ENCODE measurements at places on chromosomes 6 and 20.

- DNase-seq = no peak
Measured at GRCh38 chr6:7169296-7169721, 61.5 kb downstream of the RREB1 start.

DNA sequence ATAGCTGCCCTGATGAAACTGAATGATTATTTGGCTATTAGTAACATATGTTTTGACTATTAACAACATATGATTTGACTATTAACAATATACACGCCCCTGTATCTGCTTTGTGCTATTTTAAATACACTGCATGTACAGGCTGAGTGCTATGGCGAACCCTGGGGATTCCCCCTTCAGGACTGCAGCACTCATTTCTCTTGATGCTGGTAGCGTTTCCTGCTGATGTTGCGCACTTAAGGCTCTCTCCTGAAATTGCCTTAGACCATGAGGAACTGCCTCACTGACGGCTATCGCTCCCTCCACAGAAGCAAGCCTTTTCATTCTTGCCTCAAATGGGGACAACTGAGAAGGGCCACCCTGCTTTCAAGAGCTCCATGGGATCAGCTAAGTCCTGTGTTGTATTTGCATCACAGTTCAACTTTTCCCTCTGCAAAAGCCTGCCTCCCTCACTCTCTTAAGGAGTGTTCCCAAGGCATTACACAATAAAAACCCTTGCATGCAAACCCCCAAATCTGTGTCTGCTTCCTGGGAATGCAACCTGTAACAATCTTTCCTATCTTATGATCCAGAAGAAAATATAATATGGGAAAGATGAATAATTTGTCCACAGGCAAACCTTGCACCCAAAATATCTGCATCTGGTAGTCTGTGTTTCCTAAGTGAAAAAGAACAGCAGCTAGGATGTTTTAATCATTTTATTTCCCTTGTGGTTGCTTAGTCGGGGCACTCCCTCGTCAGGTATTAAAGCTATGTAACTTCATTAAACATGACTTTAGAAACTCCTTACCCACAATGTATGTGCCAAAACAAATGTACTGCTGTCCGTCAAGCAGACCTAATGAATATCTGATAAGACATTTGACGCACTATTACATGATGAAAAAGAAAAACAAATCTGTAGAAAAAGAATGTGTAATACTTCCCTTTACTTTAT, 456.4 kb downstream of the COL12A1 start:
- no peak for DNase-seq

GRCh38 chr20:25116739-25117458, 35.0 kb upstream of the VSX1 start:
- DNase-seq = no peak

- peak; percentile 67 for DNase-seq
Measured at GRCh38 chr20:58891086-58891717, 38.7 kb downstream of the GNAS start.

DNA sequence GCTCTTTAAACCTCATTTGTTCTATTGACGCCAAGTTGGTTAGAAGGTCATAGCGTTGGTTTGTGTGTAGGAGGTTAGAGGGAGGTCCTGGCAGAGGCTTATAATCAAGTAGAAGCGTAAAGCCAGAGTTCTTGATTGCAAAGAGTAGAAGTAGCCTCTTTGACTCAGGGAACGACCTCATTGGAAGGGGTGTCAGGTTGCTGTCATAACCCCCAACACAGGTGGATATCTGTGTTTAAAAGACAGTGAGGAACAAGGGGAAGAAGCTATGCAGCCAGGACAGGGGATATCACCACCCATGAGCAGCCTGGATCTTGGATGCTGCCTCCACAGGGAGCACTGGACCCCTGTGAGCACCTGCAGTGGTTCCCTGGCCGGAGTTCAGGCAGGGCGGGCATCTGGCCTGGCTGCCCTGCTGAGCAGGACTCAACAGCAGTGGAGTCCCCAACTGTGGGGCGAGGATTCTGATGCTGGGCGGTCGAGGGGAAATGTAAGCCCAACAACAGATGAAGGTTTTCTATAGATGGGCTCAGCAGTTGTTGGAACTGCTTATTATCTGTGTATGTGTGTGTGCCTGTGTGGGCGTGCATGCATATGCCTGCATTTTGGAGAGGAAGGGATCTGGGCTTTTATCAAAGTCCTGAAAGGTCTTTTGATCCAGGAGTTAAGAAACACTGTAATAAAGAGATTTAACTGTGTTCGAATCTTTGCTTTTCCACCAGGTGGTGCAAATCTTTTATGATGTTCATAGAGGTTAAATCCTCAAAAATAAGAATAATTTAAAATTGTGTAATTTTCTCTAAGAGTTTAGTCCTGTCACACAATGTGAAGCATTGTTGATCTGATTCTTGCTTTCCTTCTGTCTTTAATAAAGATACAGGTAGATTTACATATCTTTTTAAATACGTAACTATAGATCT, 27.7 kb downstream of the HIVEP1 start:
- DNase-seq = no peak

DNA sequence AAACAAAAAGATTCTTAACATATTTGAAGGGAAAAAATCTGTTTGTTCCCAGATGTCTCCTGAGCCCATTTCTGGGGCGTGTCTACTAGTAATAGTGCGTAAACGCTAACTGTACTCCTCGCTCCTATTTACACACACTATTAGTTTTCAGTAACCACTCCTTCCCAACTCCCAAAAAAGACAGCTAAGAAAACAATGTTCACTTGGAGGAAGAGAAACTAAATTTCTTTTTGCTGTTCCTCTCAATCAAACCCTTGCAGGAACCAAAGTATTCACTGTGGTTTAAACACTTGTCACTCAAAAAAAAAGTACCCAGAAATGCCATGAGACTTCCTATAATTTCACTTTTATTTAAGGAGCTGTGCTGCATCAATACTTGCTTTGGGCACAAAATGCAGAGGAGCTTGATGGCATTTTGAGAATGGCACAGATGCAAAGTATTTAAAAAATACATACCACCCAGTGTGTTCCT, 118.2 kb downstream of the BACH2 start:
- DNase-seq = no peak

- DNase-seq = no peak
Measured at GRCh38 chr6:38676236-38676973, 26.5 kb downstream of the GLO1 start.

DNA sequence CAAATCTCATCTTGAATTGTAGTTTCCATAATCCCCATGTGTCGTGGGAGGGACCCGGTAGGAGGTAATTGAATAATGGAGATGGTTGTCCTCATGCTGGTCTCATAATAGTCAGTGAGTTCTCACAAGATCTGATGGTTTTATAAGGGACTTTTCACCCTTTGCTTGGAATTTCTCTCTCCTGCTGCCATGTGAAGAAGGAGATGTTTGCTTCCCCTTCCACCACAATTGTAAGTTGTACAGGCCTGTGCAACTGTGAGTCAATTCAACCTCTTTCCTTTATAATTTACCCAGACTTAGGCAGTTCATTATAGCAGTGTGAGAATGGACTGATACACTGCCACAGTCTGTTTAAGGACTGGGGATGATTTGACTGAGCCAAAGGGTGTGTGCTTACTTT, 44.7 kb downstream of the NKAIN2 start:
- no peak for DNase-seq

GRCh38 chr6:43276577-43277305, 21.3 kb upstream of the SLC22A7 start:
- no peak for DNase-seq

DNA sequence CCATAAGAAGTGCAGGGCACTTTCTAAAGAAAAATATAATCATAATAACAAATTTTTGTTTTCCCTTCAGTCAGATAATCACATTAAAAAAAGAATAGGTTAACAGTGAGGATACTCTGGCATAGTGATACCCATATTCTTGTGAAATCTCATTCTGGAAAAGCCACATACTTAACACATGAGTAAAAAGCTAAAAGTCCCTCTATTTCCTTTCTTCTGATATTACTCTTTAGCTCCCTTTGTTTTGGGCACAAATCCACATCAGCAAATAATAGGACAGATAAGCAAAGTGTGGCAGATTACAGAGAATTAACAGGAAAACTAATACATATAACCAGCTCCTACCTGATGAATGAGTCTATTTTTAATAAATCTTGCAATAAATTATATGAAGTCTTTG, 15.8 kb downstream of the SHPRH start:
- DNase-seq = no peak

DNA sequence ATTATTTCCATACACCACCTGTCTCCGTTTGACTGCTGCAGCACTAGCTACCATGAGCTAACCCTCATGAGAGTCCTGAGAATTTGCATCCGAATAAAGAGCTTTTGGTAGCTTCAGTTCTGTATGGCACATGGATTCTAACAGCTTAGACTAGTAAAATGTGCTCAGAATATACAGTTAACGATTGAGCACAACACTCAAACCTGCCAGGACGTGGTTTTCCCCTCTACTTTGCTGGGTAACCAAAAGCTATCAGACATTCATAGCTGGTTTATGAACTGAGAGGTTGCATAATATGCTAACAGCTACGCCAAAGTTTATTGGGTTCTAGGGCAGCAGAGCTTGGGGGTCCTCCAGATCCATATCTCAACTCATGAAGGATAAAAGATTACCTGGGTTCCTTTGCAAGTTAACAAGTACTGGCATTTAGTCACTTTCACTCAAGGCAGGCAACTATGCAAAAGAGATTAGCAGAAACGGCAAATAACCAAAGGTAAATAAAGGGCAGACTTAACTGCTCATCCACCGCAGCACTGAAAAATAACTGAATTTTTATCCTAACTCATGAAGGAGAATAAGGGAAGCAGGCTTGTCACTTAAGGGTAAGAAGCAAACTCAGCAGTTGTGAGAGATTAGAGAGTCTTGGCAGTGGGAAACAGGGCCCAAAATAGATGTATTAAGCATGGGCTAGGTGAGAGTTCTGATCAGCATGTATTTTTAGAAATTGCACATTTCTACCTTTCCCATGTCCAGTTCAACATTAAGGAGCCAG, 29.4 kb downstream of the NUDT3 start:
- no peak for DNase-seq

GRCh38 chr6:169639653-169640278, 62.1 kb downstream of the WDR27 start:
- DNase-seq = no peak

- DNase-seq = no peak
Measured at GRCh38 chr6:161353208-161353613, 79.3 kb upstream of the AGPAT4 start.

DNA sequence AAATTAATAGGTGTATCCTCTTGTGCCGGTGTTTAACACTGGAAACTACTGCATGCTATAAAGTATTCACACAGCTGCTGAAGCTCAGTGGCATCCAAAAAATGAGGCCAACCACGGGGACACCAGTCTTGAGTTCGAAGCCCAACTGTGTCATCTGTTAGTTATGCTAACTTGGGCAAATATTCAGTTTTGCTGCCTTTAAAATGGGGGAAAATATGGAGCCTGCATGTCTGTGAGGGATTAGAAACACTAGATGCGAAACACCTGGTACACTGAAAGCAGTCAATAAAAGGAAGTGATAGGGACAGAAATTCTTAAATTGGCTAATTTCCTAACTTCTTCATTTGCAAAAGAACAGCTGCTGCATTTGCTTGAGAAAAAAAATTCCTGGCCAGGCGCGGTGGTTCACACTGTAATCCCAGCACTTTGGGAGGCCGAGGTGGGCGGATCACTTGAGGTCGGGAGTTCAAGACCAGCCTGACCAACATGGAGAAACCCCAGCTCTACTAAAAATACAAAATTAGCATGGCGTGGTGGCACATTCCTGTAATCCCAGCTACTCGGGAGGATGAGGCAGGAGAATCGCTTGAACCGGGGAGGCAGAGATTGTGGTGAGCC, 36.6 kb upstream of the MLIP start:
- no peak for DNase-seq

DNA sequence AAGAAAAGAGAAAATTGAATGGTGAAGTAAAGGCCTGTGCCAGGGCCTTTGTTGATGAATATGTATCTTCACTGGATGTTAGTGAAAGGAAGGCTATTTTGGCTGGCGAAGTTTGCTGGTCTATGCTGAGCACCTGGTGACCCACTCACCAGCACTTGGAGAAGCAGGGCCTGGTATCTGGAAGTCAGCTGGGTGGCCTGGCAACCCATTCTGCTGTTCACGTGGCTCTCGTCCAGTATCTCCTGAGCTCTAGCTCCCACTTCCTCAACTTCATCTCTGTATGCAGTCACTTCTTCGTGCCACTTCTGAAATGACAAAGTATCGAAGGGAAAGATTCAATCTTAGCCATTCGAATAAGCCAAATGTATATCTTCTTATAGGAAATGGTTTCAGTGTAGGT, 283.7 kb downstream of the SYNE1 start:
- DNase-seq = no peak

- peak; percentile 48 for DNase-seq
Measured at GRCh38 chr6:52390361-52390727, 28.4 kb downstream of the PAQR8 start.

DNA sequence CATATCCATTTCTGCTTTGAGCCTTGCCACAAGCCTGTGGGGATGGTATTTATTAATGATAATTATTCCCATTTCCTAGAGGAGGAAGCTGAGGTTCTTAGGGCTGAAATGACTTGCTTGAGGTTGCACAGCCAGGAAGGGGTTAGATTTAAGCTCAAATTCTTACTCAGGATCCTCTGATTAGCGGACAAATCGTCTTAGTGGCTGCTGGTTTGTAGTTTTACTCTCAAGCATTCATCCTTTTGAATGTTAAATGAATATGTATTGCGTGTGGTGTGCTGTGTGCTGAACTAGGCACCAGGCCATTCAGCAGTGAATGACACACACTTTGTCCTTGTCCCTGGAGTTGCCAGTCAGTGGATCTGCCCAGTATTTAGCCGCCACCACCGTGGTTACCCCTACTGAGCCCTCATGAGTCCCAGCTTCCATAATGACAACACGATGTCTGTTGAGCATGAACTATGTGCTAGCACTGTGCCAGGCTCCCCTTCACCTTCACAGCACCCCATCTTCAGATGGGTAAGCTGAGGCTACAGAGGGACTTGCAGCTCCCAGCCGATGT, 10.0 kb downstream of the PACSIN1 start:
- no peak for DNase-seq

- DNase-seq = no peak
Measured at GRCh38 chr6:72417759-72418158, 204.1 kb upstream of the KCNQ5 start.

GRCh38 chr6:113488061-113488460, 369.1 kb upstream of the MARCKS start:
- no peak for DNase-seq

- DNase-seq = no peak
Measured at GRCh38 chr20:33951171-33951570, 42.5 kb upstream of the RALY start.

DNA sequence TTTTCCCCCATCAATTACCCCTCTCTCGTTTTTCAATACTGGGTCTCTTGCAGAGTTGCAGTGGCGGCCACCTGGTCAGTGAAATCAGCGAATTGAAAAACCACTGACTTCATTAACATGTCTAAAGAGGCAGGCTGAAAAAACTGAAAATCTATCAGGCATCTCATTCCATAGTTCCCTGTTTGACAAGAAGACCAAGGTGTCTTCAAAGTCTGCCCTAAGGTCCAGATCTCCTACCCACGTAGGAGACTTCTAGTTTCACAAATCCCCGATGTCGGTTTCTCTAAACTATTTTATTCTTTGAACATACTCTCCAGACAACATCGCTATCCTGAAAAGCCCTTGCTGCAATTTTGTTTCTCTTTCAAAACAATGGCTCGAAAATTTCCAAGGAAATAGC, 796 bp upstream of the TUBB start:
- DNase-seq = no peak

GRCh38 chr6:105511639-105512038, 108.8 kb upstream of the PREP start:
- no peak for DNase-seq
